CD4-positive, alpha-beta T cell treated with Interleukin-17A for 4 hours (primary cell): ENCODE measurements at places on chromosomes 13 and 19.

DNA sequence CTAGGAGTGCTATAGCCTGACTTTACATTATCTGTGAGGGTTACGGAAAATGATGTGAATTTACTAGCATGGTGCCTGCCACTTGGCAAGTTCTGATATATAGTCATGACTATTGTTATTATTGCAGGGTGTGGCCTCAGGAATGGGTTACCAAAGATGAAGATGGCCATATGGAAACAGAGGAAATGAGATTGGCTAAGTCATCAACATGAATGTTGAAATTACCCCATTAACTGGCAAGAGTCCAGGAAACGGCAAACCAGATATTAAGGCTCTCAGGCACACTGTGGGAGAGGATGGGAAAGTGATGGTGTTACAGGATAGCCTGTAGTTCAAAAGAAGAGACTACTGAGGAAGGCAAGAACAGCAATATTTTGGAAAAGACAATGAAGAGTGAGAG is 183.3 kb downstream of the KCNRG start:
- no peak for DNase-seq

DNA sequence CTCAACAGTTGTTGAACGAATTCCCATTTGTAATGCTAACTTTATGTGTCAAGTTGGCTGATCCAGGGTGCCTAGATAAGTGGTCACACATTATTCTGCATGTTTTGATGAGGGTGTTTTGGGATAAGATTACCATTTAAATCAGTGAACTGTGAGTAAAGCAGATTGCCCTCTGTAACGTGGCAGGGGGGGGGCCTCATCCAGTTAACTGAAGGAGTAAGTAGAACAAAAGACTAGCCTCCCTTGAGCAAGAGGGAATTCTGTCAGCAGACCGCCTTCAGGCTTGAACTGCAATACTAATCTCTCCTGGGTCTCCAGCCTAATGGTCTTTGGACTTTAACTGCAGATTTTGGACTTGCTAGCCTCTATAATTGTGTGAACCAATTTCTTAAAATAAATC is 4.2 kb upstream of the TEX30 start:
- no peak for DNase-seq

DNA sequence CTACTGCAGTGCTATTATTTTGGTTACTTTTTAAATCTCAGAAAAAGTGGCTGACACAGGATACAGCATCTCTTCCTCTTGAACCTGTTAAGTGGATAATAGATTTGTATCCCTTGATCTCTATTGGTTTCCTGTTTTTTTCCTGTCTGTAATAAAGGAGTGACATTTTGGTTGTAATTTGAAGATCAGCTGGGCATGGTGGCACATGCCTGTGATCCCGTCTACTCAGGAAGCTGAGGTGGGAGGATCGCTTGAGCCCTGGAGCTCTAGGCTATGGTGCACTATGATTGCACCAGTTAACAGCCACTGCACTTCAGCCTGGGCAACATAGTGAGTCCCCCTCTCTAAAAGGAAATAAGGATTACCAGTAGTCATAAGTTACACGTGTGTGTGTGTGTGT is 46.8 kb downstream of the METTL21C start:
- DNase-seq: no peak

DNA sequence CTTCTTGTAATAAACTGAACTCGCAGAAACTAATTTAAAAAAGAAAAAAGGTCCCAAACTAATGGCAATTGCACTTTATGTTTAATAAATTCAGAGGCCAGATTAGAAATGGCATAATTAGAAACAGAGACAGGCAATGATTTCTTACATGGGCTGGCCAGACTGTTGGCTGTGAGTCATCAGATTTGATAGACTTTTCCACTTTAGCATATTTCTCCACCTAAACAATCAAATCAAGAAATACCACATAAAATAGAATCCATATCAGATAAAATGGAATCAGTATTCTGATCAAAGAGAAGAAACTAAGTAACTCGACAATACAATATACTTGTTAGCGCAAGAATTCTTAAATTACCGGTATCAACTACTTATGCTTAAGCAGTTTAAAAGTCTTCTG is 29.0 kb downstream of the EXOSC8 start:
- no peak for DNase-seq

DNA sequence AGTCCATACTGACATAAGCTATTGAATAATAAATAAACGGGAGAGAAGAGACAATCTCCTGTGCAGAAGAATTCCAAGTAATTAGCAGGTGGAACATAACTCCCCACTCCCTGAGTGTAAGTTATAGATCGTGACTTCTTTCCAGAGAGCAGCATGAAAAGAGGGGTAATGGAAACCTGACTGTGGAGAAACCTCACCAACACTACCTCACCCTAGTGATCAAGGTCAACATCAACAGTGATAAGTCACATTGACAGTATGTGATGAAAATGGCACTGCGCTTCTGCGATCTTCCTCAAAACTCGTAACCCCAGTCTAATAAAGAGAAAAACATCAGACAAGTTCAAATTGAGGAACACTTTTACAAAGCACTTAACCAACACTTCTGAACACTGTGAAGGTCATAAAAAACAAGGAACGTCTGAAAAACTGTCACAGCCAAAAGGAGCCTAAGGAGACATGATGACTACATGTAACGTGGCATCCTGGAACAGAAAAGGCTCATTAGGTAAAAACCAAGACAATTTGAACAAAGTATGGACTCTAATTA is 19.8 kb downstream of the CAB39L start:
- DNase-seq: no peak

GRCh38 chr19:2554856-2555255 is 78.9 kb downstream of the GADD45B start:
- DNase-seq: no peak

GRCh38 chr13:23729531-23729930 is 159.3 kb downstream of the TNFRSF19 start:
- DNase-seq: no peak

- DNase-seq: no peak
These were observed 10.9 kb downstream of the B3GNT8 start for GRCh38 chr19:41416194-41416674.

DNA sequence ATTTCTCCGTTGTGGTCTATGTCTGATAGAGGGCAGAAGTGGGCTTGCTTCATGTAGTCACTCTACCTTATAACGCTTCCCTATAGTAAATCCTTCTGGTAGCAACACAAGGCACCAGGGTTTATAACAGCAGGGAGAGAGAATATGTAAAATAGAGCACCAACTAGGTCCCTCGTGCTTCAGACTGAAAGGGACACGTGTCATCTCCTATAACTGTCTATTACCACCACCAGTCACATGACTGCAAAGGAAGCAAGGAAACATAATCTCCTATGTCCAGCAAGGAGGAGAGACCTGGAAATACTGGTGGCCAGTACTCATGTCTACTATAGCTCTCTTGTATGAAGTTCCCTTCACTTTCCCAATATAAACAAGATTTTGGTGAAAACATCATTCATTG is 79.2 kb downstream of the SLAIN1 start:
- DNase-seq: no peak

GRCh38 chr19:54469496-54469934 is 3.6 kb downstream of the CDC42EP5 start:
- no peak for DNase-seq

DNA sequence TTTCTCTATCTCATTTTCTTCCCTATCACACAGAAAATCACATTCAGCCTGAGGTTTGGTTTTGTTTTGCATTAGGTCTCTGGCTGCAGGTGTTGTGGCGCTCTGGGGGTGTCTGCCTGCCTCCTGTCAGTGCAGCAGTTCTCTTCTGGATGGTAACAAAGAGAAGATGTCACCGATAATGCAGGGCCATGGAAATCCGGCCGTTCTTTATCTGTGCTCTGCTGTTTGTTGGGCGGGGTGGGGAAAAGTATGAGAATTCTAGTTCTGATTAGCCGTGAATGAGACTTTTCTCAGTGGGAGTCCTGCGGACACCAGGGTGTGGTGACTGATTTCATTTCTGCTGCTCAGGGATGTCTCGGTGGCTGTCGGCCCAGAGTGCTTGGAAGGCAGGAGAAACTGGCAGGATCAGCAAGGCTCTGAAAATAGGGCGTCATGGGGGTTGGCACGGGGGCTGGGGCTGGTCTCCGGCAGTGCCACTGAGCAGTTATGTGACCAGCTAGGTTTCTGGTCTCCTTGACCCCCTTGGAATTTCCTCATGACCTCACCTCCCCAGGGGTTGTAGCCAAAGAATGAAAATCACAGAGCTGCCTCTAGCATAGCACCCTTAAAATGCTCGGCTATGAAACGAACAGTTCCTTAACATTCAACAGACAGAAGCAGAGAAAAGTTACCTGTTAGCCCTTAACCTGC is 5.0 kb downstream of the RNF113B start:
- no peak for DNase-seq

DNA sequence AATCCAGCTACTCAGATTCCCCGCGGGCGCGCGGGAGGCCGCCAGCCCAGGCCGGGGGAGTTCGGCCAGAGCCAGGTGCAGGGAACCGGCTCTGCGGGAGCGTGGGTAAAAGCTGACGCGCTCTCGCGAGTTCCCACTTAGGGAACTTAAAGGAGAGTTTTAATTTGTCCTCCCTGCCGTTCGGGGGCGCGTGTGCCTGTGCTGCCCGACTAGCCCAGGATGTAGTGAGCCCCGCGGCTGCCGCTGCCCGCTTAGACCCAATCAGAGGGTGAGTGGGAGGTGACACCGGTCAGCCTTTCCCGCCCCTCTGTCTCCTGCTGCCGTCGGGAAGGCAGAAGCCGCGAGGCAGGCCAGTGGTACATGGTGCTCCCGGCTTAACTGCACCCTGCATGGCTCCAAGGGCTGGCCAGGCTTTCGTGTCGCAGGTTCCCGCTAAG is 36.0 kb upstream of the NEK3 start:
- peak; percentile 77 for DNase-seq

DNA sequence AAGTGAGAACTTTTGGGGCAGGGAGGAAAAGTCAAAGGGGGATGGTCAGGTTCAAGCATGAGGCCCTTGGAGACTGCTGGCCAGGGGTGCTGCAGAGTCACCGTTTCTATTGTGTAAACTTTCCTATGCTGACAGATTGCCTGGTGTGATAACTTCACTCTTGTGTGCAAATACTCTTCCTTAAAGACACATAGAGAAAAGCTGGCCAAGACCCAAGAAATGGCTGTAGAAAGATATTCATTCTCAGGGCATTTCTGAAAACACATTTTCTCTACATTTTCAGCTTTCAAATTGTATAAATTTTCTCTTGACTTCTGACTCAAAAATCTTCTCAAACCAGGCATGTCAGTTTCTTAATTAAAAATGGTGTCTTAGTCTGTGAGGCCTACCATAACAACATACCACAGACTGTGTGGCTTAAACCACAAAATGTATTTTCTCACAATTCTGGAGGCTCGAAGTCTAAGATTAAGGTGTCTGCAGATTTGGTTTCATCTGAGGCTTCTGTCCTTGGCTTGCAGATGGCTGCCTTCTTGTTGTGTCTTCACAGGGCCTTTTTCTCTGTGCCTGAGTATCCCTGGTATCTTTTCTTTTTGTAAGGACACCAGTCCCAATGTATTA is 304.5 kb downstream of the KCNRG start:
- DNase-seq: no peak

- no peak for DNase-seq
These were observed 8.8 kb downstream of the ZNF724 start for GRCh38 chr19:23241419-23241818.
